ENCODE measurements at places on chromosomes 2 and 18.

DNA sequence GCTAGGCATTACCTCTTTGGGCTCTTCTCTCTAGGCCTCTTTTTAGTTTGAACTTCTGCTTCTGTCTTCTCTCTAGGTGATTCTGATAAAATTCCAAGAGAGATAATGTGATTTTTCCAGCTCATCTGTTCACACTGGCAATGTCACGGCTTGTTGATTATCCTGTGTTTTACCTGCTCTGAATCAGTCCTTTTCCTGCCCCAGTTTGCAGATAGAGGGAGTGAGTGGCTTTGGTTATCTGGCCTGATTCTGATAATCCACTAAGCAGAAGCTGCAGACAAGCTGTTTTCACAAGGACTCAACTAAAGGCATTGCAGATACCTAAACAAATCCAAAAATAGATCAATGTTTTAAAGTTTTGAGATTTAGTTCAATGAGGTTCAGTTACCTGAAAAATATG, 111.9 kb downstream of the DCC start:
- DNase-seq, result no peak

DNA sequence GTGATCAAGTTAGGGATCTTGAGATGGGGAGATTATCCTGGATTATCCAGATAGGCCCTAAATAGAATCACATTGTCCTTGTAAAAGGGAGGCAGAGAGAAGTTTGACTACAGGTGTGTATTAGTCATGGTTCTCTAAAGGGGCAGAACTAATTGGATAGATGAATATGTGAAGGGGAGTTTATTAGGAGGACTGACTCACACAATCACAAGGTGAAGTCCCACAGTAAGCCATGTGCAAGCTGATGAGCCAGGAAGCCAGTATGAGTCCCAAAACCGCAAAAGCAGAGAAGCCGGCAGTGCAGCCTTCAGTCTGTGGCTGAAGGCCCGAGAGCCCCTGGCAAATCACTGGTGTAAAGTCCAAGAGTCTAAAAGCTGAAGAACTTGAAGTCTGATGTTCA, 275.8 kb downstream of the KCNS3 start:
- no peak for DNase-seq

- no peak for DNase-seq
These were observed 87.8 kb downstream of the CALCRL start for GRCh38 chr2:187360286-187360685.

GRCh38 chr2:75498907-75499306, 61.8 kb downstream of the EVA1A start:
- no peak for DNase-seq

DNA sequence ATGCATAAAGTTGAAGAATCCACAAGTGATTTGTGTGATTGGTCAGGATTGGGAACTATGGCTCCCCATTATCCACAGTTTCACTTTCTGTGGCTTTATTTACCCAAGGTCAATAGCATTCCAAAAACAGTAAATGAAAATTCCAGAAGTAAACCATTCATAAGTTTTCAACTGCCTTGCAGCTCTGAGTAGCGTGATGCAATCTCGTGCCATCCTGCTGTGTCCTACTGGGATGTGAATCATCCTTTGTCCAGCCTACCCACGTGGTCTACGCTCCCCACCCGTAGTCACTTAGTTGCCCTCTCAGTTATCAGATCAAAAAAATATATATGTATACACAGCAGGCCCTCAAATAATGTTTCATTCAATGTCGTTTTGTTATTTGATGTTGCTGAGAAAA, 89.0 kb upstream of the DLGAP1 start:
- no peak for DNase-seq
